ENCODE measurements at places on chromosomes 2 and 18. TPM values are rescaled to one million over a fixed set of nuclear protein-coding genes. Genes with fewer than 3 reads are reported as not detected.
A peak's percentile ranks its signal among the peaks of the same experiment; 100 is the strongest.

Gene SCYGR4
- not detected for total RNA-seq

GRCh38 chr2:66538291-66538690 lies 103.4 kb downstream of the MEIS1 start:
- H3K27ac ChIP-seq = no peak overlapping the region
- H3K4me3 ChIP-seq = no peak overlapping the region
- no peaks in the 10 kb centered on the region for H3K36me3 ChIP-seq
- no peak for DNase-seq

DNA sequence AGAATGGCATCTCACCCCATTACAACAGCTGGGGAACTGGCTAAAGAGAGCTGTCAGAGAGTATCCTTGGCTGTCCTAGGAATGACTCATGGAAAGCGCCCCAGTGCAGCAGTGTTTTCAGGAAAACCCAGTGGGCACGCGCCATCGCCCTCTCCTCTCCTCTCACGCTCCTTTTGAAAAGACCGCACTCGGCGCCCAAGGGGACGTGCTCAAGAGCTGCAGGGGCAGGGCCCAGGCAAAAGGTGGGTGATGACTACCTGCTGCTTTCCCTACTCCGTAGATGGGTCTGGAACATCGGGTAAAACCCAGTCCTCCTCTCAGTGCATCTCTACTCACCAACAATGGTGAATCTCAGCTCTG lies 68.1 kb downstream of the EMILIN2 start:
- H3K27ac ChIP-seq = peak overlapping the region; percentile 52
- peaks cover 20% of the 10 kb centered on the region for H3K4me1 ChIP-seq
- no peak for DNase-seq
- H3K27me3 ChIP-seq = no peaks in the 10 kb centered on the region
- no peak overlapping the region for H3K4me3 ChIP-seq
- peaks cover 64% of the 10 kb centered on the region for H3K36me3 ChIP-seq

Gene KIF5C
- 0.47 TPM for total RNA-seq

- H3K4me3 ChIP-seq = no peak overlapping the region
- peaks cover 100% of the 10 kb centered on the region for H3K27me3 ChIP-seq
- H3K27ac ChIP-seq = no peak overlapping the region
- H3K4me1 ChIP-seq = peaks cover 20% of the 10 kb centered on the region
- H3K36me3 ChIP-seq = no peaks in the 10 kb centered on the region
- DNase-seq = no peak
Measured at GRCh38 chr2:70892750-70893149, 43.0 kb upstream of the ATP6V1B1 start.
